Stimulated activated CD8-positive, alpha-beta memory T cell treated with anti-CD3 and anti-CD28 coated beads, Interleukin-2, amount 100 ng/mL, for 48 hours (primary cell): ENCODE measurements at places on chromosomes 4 and X.

DNA sequence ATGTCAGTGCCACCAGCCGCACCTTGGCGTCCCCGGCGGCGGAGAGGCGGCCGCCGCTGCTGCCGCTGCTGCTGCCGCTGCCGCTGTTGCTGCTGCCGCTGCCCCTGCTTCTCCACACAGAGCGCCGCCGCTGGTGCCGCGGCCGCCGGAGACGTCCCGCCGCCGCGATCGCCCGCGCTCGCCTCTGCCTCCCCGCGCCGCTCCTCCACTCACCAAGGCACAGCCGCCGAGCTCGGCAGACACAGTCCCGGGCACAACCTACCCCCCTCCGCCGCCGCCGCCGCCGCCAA is at the start of gene PPP3CA:
Gene PPP3CA, minus strand, starts transcription at position 260 of the 290 bp plus-strand sequence.
- no peak for DNase-seq

DNA sequence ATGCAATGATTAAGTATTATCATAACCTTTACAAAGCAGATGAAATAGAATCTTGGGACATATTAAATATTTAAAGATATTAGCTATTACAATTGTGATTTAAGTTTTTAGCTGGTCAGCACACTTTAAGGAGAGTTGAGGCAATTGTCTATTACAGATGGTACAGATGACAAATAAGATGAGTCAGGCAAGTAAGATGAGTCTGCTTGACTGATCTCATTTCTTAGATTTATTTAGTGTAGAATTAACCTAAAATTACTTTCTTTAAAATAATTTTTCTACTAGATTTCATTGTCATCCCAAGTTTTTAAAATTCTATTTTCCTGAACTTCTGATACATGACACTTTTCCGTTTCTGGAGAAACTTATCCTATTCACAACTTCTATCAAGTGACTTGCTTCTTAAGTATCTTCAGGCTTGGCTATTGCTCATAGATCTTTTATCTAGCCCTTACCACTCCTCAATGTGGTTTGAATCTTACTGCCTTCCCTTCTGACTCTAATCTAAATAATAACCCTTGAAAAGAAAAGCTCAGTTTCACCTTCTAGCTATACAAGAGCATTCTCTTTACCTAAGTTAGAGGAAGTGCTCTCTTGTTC is 32.9 kb downstream of the CXCL1 start:
- no peak for DNase-seq

DNA sequence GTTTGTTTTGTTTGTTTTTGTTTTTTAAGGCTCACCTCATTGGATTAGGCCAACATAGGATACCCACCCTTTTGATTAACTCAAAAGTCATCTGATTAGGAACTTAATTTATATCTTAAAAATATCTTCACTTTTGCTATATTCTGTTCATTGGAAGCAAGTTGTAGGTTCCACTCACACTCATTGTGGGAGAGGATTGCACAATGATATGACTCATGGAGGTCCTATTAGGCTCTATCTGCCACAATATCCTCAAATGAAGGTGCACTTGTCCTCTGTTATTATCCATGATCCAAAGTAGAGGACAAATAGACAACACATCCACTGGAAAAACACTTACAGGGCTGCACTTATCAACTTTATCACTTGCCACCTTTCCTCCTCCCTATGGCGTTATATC is 60.5 kb upstream of the ADAMTS3 start:
- DNase-seq, result no peak

- no peak for DNase-seq
These were observed 31.4 kb downstream of the VSIG4 start for GRCh38 chrX:66008328-66008970.

DNA sequence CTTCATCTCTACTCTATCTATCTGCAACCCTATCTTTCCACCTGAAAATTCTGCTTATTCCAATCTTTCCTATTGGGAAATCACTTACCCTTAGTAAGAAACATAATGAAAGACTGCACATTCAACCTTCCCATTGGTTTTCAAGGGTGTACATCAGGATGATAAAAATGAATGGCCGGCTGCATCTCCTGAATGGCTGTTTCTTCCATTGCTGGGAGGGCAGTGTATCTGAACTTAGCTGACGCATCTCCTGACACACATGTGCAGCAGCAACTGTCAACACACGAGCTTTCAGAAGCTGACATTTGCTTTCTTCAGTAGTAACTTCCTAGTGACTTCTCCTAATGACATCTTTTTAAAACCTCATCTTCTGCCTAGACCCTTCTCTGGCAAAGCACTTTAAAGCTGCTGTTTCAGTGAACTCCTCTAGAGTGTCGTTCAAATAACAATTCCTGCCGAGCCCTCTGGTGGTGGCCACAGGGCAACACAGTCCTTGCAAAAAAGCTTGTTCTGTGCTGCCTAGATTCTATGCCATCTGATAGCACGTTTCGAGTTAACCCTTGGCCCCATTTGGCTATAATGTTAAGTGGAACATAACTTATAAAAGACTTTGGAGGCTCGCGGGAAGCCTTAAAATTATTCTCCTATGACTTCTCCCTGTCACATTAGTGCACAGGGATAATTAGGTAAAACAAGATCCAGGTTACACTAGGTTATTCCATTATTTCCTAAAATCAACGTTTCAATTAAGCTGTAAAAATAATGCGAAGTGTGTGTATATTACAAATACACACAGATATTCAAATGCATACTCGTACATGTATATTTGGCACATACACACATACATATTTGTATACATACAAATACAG is 2340.7 kb downstream of the PCDH7 start:
- DNase-seq, result no peak

- DNase-seq, result no peak
These were observed 183.6 kb downstream of the MGST2 start for GRCh38 chr4:139849219-139849618.
